ENCODE measurements at places on chromosomes 11 and 22. TPM values are rescaled to one million over a fixed set of nuclear protein-coding genes. Genes with fewer than 3 reads are reported as not detected.

ACRV1 gene
- not detected for total RNA-seq

VPREB3 gene
- not detected for total RNA-seq

HEPACAM gene
- not detected for total RNA-seq

PATE2 gene
- total RNA-seq = not detected

RCN1 gene
- total RNA-seq = 24.5 TPM

DNA sequence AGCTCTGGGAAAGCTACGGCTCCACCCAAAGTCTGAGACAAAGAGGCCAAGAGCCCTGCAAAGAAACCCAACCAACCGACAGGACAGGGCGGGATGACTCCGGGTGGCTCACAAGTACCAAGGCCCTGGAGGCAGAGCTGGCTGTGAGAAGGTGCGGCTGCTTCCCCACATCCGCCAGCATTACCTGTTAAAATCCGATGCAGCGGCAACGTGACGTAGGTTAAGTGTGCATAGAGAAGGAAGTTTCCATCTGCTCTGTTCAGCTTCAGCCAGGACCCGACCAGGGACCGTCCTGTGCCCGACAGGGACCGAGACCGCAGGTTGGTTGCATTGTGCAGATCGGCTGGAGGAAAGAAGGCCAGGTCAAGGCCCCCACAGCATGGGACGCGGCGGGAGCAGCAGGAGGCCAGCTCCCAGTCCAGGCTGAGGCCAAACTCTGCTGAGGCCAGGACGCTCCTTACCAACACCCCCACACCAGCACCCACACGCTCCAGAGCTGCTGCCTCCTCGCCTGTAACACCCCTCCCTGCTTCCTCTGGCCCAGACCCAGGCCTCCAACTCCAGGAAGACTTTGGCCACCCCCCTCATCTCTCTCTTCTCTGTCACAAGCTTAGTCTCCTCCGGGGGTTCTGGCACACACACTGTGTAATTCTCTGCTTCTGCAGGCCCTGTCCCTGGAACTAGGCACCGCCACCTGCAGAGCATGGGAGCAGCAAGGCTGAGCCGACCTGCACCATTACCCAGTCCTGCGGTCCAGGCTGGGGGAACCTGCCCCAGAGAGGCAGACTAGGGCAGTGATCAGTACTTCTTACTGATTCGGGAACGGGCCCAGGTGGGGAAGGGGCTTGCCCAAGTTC is 34.1 kb downstream of the NUP50 start:
- peaks cover 3% of the 10 kb centered on the region for H3K36me3 ChIP-seq
- H3K27ac ChIP-seq = no peak overlapping the region
- H3K4me1 ChIP-seq = no peaks in the 10 kb centered on the region
- H3K27me3 ChIP-seq = no peaks in the 10 kb centered on the region
- DNase-seq = no peak

GRCh38 chr11:97574976-97575665 is 1185.3 kb downstream of the JRKL start:
- no peaks in the 10 kb centered on the region for H3K4me1 ChIP-seq
- H3K36me3 ChIP-seq = no peaks in the 10 kb centered on the region
- no peak overlapping the region for H3K4me3 ChIP-seq
- H3K27ac ChIP-seq = no peak overlapping the region
- no peak for DNase-seq

- H3K27me3 ChIP-seq = no peaks in the 10 kb centered on the region
- no peak overlapping the region for H3K4me3 ChIP-seq
- no peak overlapping the region for H3K27ac ChIP-seq
- DNase-seq = no peak
- peaks cover 25% of the 10 kb centered on the region for H3K4me1 ChIP-seq
These were observed 28.4 kb downstream of the NAP1L4 start for GRCh38 chr11:2963761-2964160.

- peak overlapping the region; percentile 84 for H3K27ac ChIP-seq
- H3K27me3 ChIP-seq = no peaks in the 10 kb centered on the region
- H3K36me3 ChIP-seq = peaks cover 2% of the 10 kb centered on the region
- H3K4me3 ChIP-seq = peak overlapping the region; percentile 13
- peak; percentile 40 for DNase-seq
- H3K4me1 ChIP-seq = peaks cover 44% of the 10 kb centered on the region
These were observed 2.8 kb downstream of the TSPAN32 start for GRCh38 chr11:2304506-2305139.

- H3K27me3 ChIP-seq = no peaks in the 10 kb centered on the region
- peak overlapping the region; percentile 39 for H3K27ac ChIP-seq
- peaks cover 9% of the 10 kb centered on the region for H3K36me3 ChIP-seq
- H3K4me3 ChIP-seq = no peak overlapping the region
- H3K4me1 ChIP-seq = peaks cover 10% of the 10 kb centered on the region
- DNase-seq = no peak
These were observed 54.2 kb downstream of the SLC25A17 start for GRCh38 chr22:40764763-40765441.

DNA sequence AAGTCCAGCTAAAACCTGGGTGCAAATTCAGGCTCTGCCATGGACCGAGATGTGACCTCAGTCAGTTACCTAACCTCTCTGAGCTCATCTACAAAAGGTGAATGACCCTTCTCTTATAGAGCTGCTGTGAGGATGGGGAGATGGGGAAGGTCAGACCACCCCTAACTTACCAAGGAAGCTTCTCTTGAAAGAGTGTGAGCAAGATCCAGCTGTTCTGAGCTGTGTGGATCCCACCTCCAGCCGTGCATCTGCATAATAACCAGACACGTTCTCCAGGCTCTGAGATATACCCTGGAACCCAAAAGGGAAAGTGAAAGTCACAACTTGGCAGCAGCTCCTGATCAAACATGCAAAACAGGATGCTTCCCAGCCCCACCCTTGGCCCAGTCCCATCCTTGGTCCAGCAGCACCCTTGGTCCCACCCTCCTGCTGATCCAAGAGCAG is at the start of gene APOL3:
TSS of gene APOL3 (minus strand) at position 257 of the 444 bp plus-strand sequence. CDS start 11,700 bp downstream, outside the sequence.
- H3K27ac ChIP-seq = peak within 1 kb of the TSS; percentile 97
- peaks cover 89% of the 10 kb centered on the region for H3K4me1 ChIP-seq
- H3K4me3 ChIP-seq = peak within 1 kb of the TSS; percentile 98
- peak; percentile 76 for DNase-seq
- no peaks in the 10 kb centered on the region for H3K27me3 ChIP-seq

GRCh38 chr11:37857726-37858125 is 1259.7 kb upstream of the RAG2 start:
- no peak overlapping the region for H3K27ac ChIP-seq
- no peaks in the 10 kb centered on the region for H3K36me3 ChIP-seq
- no peak overlapping the region for H3K4me3 ChIP-seq
- H3K4me1 ChIP-seq = no peaks in the 10 kb centered on the region

GRCh38 chr11:133911171-133911570 is 45.6 kb downstream of the IGSF9B start:
- DNase-seq = no peak
- H3K4me1 ChIP-seq = no peaks in the 10 kb centered on the region
- H3K36me3 ChIP-seq = peaks cover 2% of the 10 kb centered on the region
- no peak overlapping the region for H3K4me3 ChIP-seq
- H3K27ac ChIP-seq = no peak overlapping the region
- no peaks in the 10 kb centered on the region for H3K27me3 ChIP-seq

DNA sequence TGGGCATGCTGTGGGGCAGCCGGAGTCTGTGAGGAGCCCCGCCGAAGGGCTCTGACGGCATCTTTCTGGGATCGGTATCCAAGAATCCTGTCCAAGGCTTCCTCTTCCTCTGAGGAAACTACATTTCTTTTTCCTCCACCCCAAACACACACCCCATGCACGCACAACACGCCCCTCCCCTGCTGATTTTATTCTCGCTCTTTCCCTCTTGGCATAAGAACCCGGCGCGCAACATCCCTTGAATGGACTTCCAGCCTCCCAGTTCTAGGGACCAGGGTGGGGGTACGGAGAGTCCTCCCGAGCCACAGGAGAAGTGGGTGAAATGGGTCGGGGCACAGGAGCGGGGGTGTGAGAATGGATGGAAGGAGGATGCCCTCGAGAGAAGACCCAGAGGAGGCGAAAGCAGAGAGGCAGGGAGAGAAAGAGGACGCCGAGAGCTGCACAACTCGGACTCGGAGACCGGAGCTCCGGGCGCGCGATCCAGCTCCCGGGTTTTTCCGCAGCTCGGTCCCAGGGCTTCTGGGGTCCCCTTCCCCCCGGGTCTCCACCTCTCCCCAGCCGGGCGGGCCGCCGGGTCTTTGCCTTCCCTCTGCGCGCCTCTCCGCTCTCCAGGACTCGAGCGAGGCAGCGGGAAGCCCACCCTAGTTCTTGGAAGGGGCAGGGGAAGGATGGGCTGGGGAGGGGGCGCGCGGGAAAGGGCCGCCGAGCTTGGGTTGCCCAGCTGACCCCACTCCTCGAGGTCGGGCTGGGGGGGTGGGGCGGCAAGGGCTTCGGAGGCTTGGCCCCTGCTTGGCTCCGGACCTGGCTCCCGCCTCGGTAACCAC is 1.5 kb upstream of the LARGE1 start:
- H3K4me3 ChIP-seq = peak overlapping the region; percentile 47
- peaks cover 10% of the 10 kb centered on the region for H3K4me1 ChIP-seq
- H3K27me3 ChIP-seq = peaks cover 53% of the 10 kb centered on the region
- no peak overlapping the region for H3K27ac ChIP-seq

GRCh38 chr11:114340311-114341131 is 44.3 kb downstream of the NNMT start:
- peaks cover 19% of the 10 kb centered on the region for H3K27me3 ChIP-seq
- no peak overlapping the region for H3K27ac ChIP-seq
- H3K4me1 ChIP-seq = peaks cover 11% of the 10 kb centered on the region
- no peaks in the 10 kb centered on the region for H3K36me3 ChIP-seq

- no peak overlapping the region for H3K27ac ChIP-seq
- no peak overlapping the region for H3K4me3 ChIP-seq
These were observed 75.0 kb upstream of the AMPD3 start for GRCh38 chr11:10379871-10380568.

- no peak overlapping the region for H3K27ac ChIP-seq
- no peak overlapping the region for H3K4me3 ChIP-seq
- peaks cover 2% of the 10 kb centered on the region for H3K4me1 ChIP-seq
- DNase-seq = no peak
- H3K36me3 ChIP-seq = no peaks in the 10 kb centered on the region
These were observed 159.6 kb downstream of the CTTN start for GRCh38 chr11:70557742-70558485.

DNA sequence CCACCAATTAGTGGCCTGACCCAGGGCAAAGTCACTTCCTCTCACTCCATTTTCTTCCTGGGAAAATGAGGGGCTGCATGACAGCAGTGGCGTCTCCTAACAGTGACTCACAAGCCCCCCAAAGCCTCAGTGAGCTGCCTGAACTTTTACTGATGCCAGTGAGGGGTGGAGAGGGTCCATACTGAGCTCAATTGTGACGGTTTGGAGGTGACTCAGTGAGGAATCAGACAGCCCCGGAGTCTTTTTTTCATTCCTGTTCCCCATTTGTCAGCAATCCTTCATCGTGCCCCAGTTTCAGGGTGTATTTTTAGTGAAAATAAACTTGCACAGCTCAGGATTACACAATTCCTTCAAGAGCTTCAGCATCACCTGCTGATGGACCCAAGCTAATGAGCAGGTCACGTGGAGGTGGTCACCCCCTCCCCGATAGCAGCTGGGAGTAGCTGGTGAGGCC is 30.1 kb upstream of the RASD2 start:
- H3K36me3 ChIP-seq = no peaks in the 10 kb centered on the region
- DNase-seq = no peak
- no peak overlapping the region for H3K27ac ChIP-seq
- no peaks in the 10 kb centered on the region for H3K4me1 ChIP-seq
- peaks cover 24% of the 10 kb centered on the region for H3K27me3 ChIP-seq

DNA sequence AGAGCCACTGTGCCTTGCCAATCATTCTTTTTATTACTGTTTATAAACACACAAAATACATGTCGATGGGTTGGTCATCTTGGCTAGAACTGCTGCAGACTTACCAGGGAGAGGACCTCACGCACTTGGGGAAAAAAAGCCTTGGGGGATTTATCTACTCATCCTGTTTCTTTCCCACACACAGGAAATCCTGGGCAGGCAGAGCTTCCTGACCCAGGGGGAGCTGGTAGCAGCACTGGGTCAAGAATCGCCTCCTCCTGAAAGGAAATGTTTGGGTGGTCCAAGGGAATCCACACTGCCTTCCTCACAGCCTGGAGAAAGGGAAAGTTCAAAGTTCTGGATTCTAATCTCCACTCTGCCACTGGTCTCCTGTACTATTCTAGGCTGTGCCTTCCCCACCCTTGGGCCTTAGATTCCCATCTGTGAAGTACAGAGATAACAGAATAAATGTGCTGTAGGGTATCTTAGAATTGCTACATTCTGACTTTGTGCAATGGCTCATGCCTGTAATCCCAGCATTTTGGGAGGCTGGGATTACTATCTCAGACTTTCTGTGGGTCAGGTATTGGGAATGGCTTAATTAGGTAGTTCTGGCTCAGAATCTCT is 31.2 kb upstream of the SMTN start:
- no peak overlapping the region for H3K27ac ChIP-seq
- no peak for DNase-seq

DNA sequence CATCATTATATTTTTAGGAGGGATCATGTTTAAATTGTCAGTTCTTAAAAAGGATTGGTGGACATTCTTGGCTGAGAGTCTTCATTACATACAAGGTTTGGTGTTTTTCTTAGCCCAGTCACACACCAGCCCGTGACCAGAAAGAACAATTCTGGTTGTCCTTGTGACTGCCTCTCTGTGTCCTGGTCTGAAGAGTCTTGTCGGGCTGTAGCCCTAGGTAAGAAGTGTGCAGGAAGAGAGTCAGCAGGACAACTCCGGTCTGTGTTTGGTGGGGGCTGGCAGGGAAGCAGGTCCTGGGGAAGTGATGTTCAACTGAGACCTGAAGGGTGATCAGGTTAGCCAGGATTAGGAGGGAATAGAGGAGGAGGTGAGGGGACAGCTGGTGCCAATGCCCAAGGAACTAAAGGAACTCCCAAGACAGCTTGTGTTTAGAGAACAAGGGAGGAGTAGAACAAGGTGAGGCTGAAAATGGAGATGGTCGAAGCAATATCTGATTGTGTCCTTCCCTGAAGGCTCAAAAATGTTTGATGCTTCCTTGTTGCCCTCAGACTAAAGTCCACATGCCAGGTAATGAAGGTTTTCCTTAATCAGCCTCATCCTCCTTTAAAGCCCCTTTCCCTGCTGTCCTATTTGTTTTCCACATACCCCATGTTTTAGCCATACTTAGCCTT is 65.3 kb upstream of the ADORA2A start:
- no peak overlapping the region for H3K4me3 ChIP-seq
- H3K27ac ChIP-seq = no peak overlapping the region
- no peaks in the 10 kb centered on the region for H3K27me3 ChIP-seq
- no peak for DNase-seq

- DNase-seq = no peak
- H3K36me3 ChIP-seq = peaks cover 11% of the 10 kb centered on the region
- H3K4me1 ChIP-seq = peaks cover 53% of the 10 kb centered on the region
- H3K27ac ChIP-seq = peak overlapping the region; percentile 61
These were observed 41.3 kb downstream of the LRRC32 start for GRCh38 chr11:76629116-76629852.

GRCh38 chr11:80650966-80651365 is 1210.1 kb upstream of the TENM4 start:
- H3K4me3 ChIP-seq = no peak overlapping the region
- no peak overlapping the region for H3K27ac ChIP-seq
- H3K36me3 ChIP-seq = no peaks in the 10 kb centered on the region
- H3K27me3 ChIP-seq = no peaks in the 10 kb centered on the region
- no peaks in the 10 kb centered on the region for H3K4me1 ChIP-seq
- no peak for DNase-seq
